ENCODE measurements at places on chromosomes 16 and 17. TPM values are rescaled to one million over a fixed set of nuclear protein-coding genes. Genes with fewer than 3 reads are reported as not detected.

CMTM4 gene
- 9.4 TPM for total RNA-seq

NGFR gene
- under 0.01 TPM for total RNA-seq

- no peak for DNase-seq
These were observed 28.3 kb upstream of the IL17C start for GRCh38 chr16:88610080-88610479.

GRCh38 chr17:12867726-12868125 lies 78.4 kb downstream of the ARHGAP44 start:
- no peak for DNase-seq

Measured in dermis microvascular lymphatic vessel endothelial cell (primary cell).